ENCODE measurements at places on chromosomes 1 and 21.

DNA sequence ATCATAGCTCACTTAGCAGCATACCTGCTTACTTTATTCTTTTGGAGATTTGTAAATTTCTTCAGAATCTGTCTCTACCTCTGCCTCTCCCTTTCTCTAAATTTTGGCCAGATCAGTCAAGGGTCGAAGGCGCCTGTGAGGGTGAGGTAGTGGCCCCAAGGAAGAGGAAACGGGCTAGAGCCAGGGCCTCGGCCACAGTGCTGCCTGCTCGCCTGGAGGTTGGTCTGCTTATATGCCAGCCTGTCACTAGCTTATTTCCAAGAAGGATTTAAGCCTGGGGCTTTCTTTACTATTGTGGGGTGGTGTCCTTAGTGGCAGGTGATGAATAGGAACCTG is 19.6 kb downstream of the PEX14 start:
- DNase-seq, result no peak

DNA sequence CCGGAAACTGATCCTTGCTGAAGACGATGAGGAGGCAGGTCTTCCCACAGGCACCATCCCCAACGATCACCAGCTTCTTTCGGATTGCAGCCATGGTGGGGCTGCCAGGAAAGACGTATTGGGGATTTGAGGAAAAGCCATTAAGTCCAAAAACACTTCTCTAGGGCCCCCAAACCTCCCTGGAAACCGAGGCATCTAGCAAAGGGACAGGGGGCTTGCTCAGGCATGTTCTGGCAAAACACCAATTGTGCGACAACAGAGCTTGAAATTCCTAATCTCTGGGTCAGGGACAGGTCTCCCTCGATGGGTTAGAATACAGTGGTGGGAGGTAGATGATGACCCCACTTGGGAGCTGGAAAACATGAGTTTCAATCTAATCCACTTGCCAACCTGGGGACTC is 3.2 kb downstream of the RHOC start:
- DNase-seq, result no peak

DNA sequence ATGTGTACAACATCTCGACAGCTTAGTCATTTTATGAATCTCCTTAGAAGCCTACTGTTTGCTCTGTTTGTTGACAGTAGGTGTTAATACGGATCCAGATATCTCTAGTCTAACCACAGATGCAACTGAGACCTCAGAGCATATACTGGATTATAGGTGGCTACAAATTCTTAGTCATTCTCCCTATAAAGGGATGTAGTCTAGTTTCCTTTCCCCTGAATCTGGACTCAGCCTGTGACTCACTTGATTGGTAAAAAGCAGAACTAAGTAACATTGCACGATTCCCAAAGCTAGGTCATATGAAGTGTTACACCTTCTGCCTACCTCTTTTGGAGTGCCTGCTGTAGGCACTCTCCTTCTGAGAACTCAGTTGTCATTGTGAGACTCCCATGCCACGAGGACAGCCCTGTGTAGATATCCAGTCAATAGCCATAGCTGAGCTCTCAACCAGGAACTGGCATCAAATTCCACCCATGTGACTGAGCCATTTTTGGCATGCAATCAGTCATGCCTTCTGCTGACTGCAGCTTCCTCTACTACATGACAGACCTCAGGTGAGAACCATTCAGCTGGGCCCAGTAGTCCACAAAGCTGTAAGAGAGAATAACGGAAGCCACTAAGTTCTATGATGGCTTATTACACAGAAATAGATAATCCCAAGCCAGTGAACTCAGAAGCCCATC is 135.9 kb upstream of the CHRM3 start:
- DNase-seq, result no peak

DNA sequence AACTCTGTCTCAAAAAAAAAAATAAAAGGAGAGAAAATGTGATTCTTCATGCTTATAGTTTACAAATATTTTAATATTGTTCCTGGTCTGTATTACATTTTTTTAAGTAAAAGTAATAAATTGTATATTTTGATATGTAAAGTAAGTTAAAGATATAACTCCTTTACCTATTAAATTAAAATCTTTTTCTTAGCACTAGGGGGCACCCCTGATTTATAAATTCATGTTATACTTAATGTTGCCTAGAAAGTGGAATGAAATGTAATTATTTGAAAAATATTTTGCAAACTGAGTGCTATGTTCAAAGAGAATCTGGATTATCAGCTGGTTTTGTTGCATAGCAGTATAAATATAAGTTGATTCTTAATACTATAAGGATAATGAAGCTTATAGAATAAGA is 49.2 kb downstream of the RALGPS2 start:
- peak; percentile 3 for DNase-seq

DNA sequence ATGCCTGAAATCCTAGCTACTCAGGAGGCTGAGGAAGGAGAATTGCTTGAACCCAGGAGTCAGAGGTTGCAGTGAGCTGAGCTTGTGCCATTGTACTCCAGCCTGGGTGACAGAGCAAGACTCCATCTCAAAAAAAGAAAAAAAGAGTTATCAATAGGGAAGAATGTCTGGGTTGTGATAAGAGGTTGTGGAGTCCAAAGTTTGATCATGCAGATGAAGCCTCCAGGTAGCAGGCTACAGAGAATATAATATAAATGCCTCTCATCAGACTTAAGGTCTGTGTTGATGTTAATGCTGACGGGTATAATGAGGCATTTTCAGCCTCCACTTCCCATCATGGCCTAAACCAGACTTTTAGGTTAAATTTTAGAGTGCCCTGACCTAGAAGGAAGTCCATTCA is 24.6 kb downstream of the TLR5 start:
- no peak for DNase-seq

- DNase-seq, result no peak
These were observed 60.2 kb downstream of the RNF187 start for GRCh38 chr1:228547464-228547792.

DNA sequence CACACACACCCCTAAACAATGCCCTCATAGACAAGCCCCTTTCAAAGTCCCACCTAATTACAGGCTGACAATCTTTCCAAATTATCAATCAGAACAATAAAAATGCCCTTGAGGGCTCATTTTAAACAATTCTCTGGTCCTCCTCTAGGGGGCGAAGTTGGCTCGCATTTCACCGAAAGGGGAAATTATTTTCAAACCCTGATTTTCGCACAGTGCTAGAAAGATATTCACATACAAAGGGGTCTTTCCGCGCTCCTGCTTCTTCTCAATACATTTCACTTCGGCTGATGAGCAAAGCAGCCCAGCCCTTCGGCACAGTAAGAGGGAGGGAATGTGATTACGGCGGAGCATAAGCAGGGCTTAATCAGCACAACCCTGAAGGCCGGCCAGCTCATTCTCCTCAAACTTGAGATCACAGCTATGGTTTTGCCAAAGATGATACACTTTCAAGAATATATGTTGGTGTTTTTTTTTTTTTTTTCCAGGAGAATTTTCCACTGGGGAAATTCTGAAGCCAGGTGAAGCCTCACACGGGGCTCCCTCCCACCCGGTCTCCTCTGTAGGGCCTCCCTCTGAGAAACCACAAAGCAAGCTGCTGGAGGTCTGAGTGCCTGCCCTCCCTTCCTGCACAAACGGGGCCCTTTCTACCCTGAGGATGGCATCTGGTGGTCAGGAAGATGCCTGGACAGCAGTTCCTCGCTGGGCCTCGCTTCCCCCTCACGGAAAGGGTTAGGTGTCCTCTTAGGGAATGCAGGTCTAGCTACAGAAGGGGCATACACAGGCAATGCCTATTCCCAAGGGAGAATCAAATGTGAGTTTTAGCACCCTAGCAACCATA is 66.9 kb downstream of the GNG12 start:
- DNase-seq, result peak; percentile 51

DNA sequence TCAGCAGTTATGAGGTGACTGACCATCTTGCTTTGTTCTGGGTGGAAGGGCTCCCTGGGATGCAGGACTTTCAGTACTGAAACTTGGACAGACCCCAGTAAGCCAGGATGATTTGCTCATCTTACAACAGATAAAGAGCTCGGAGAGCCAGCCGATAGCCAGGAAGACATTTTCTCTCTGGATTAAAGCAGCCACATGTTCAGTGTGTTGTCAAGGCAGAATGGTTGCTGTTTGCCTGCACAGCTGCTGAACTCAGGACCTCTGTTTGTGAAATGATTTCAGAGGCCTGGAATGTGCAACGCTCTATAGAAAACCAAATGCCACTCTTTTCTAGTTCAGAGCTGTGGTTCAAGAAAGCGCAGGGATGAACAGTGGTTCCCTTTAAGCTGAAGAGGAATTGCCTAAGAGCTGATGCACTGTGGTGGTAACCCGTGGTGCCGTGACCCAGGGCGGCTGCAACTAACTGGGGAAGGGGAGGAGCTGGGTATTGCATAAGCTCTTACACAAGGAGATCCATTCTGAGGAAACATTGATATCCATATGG is 40.7 kb downstream of the CASQ2 start:
- DNase-seq, result no peak

DNA sequence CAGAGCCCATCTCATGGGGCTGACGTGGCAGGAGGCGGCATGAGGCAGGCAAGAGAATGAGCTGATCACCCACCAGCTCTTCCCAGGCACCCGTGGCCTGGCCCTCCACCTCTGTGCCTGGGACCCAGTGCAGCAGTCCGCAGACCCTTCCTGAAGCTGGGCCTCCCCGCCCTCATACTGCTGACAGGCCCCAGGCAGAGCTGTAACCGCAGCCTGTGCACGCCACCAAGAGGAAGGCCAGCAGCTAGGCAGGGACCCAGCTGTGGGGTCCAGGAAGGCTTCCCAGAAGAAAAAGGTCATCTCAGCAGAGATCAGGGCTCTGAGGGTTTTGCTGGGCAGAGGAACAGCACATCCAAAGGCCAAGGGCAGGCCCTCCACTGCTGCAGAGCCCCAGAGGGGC is 9.8 kb upstream of the MTFR1L start:
- no peak for DNase-seq

- no peak for DNase-seq
These were observed 141.7 kb upstream of the NRIP1 start for GRCh38 chr21:15206514-15206913.
